Bone marrow (tissue), 2 donors: ENCODE measurements at places on chromosomes 5 and 9.

DNA sequence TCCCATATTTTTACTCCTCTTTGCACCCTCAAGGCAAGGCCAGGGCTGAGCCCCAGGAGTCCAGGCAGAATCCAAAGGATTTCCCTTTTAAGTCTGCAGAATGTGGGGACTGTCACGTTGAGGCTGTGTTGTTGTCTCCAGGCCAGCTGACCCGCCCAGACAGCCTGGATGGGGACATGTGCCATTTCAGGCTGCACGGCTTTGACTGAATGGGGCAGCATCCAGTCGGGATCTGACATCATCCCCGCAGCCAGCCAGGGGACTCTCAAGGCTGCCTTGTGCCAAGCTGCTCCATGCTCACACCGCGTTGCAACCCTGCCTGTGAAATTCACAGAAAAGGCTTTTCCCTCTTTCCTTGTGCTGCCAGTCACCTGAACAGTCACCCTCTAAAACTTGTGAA is 2.2 kb upstream of the ZNF366 start:
- no peak for DNase-seq

GRCh38 chr5:147963948-147964693 is 57.8 kb upstream of the C5orf46 start:
- DNase-seq, result no peak

DNA sequence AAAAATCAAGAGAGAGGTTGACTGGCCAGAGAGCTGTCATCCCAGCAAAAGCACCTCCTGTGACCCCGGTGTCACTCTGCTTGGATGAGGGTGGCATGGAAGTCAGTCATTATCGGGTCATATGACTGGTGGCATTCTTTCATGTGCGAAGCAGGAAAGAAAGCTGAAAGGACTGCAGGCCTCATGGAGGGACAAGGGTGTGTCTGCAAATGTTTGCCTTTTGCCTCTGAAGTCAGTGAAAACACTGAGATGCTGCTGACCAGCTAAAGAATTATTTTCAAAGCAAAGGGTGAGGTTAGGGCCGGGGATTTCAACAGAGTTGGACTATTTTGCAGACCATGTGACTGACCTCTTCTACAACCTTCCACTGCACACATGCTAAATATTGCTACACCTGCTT is 298.3 kb downstream of the CSNK1G3 start:
- DNase-seq, result no peak

DNA sequence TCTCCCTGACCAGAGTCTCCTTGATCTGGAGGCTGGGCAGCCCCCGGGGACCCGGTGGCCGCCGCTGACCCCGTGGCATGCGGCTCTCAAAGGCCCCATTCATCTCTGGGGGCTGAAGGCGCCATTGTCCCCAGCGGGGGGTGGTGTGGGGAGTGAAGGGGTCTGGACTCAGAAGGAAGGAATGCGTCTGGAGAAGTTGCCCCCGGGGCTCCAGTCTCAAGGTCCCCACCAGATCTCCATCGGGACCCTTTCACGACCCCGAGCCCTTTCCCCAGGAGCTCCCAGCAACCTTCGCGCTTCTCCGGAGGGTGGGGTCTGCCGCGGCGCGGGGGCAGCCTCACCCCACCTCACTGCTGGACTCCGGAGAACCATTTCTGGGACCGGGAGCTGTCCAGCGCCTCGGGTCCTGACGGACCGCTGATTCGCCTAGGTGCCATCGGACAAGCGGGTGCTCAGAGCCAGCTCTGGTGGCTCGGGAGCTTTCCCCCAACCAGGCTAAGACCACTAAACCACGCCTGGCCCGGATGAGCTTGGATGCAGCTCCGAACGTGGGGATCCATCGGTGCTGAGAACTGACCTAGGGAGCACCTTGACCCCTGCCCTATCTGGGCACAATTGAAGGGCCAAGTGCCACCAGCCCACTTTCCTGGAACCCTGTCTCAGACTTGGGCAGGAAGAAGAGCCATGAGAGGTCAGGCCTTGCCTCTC is 5.1 kb upstream of the PCDH1 start:
- no peak for DNase-seq

DNA sequence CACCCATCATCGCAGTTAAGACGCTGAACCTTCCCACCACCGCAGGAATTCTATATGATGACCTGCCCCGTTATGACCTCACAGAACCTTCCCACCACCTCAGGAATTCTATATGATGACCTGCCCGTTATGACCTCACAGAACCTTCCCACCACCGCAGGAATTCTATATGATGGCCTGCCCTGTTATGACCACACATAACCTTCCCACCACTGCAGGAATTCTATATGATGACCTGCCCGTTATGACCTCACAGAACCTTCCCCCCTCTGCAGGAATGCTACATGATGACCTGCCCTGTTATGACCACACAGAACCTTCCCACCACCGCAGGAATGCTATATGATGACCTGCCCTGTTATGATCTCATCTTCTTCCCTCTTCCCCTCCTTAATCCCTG is 64.3 kb downstream of the IRX1 start:
- DNase-seq, result no peak

- DNase-seq, result no peak
These were observed 69.6 kb downstream of the IL31RA start for GRCh38 chr5:55920784-55921183.

DNA sequence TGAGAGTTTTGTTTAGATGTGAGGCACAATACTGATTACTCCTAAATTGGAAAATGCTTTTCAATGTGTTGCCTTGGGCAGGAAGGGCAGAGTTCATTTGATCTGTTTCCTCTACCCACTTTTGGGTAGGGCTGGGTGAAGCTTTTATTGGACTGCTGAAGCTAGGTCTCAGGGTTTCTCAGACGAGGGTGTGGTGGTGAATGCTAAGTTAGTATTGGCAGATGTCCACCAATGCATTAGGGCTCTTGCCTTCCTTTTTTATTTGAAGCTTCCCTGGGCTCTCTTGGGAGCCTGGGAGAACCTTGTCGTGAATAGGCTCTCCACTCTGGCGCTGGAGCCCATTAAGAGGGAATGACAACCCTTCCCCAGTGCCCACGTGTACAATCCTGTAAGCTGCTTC is 23.1 kb downstream of the SPTAN1 start:
- no peak for DNase-seq

GRCh38 chr9:72315089-72315509 is 49.9 kb downstream of the ZFAND5 start:
- no peak for DNase-seq

- DNase-seq, result no peak
These were observed 397.9 kb upstream of the SGCD start for GRCh38 chr5:155929112-155929511.

GRCh38 chr9:19641046-19641445 is 147.8 kb downstream of the SLC24A2 start:
- no peak for DNase-seq

DNA sequence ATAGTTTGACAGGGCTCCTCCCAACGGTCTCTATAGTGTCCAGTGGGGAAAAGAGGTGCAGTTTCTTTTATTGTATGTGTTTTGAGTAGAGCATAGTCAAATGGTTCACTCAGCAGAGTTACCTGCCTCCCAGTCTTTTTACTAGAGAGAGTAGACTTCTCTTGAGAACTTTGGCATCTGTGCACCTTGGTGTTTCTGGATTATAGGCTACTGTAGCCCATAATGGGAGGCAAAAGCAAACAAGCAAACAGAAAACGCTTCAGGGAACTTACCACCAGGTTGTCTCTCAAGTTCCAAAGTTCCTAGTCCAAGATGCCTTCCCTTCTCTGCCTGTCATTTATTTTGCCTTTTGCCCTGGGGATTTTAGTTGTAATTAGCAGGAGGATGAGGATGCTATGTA is 26.2 kb downstream of the INVS start:
- no peak for DNase-seq

DNA sequence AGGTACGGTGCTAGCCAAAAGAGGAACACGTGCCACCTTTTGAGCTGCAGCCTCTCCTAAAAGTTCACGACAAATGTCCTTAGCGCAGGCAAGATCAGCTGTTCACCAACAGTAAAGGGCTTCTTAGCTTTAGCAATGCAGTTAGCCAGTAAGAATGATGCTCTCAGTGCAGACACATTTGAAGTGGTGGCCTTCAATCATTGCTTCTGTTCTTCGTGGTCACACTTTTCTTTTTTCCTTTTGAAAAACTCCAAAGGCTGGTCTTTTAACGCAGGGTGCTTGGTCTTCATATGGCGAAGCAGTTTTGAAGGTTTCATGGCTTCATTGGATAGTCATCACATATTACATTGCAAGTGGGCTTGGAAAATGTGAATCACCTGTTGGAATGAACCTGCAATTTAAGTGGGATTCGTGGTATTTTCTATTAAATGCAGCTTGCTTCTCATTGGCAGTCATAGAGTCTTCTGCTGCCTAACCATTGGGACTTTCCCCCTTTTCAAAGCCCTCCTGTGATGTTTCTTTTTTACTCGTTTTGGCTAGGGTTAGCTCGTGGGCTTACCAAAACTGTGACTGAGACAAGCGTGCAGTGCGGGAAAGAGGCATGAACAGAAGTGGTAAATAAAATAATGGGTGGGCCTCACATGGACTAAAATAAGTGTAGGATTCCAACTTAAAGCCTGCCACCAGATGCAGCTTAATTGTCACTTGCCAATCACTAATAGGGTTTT is 100.9 kb downstream of the MRPL36 start:
- DNase-seq, result no peak

- no peak for DNase-seq
These were observed 607 bp downstream of the BARX1 start for GRCh38 chr9:93954434-93955061.

DNA sequence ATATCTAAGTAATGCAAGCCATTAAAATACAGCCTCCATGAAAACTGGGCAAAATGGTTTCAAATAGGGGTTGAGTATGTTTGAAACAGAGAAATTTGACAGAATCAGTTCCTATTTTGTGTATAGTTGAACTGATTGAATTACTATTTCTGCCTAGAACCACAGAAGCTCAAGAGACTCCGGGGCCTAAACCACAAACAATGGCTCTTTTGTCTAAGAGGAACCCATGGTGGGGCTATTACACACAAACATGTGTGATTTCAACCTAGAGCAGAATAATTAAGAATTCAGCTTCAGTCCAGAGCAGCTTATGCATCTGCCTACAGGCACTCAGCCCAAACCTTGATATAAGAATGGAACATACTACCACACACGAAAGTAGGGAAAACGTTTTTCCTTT is 171.2 kb upstream of the MPDZ start:
- DNase-seq, result no peak

DNA sequence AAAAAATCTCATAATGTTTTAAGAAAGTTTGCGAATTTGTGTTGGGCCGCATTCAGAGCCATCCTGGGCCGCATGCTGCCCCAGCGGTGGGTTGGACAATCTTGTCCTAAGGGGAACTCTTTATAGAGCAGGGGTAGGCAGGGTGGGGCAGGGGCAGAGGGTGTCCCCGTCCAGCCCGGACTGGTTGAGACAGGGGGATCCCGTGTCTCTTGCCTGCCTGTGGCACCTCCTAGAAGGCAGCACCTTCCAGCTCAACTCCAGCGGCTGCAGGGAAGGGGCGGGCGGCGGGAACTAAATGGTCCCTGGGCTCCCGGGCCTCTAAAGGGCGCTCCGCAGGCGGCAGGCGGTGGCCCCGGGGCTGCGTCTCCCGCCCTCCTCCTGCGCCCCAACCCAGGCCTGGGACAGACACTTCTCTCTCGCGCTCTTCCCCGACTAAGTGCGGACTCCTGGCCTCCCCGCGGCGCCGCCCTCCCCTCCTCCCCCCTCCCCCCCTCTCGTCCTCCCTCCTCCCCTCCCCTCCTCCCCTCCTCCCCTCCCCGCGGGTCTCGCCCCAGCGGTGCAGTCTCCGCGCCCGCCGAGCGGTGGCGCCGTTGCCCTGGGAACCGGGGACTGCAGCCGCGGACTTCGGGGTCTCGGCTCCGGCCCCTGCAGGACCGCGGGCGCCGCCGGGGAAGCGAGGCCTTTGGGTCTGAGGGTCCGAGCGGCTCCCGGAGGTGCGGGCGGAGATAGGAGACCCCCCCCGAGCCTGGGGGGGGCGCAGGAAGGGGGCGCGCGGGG is 132.6 kb downstream of the MRPL36 start:
- DNase-seq, result no peak
